ENCODE measurements at places on chromosomes 16 and 17. TPM values are rescaled to one million over a fixed set of nuclear protein-coding genes. Genes with fewer than 3 reads are reported as not detected.

DNA sequence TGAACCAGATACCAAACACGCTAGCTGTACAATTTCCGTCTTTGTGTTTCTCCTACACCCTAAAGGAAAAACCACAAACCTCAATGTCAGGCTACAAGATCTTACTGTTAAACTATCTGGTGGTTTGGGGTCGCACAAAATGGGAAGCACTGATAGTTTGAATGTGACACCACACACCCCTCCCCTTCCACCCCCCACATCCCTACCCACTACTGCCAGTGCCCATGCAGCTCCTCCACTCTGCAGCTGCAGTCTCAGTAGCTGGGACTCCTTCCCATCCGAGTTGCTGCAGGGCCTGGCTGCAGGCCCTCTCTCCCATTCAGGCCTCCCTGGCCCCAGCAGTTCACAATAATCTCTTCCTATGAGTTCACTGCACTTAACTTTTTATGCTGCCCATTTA lies 18.4 kb downstream of the TRAP1 start:
- no peak for DNase-seq
- no peak overlapping the region for H3K27ac ChIP-seq
- H3K4me3 ChIP-seq = no peak overlapping the region
- H3K4me1 ChIP-seq = no peaks in the 10 kb centered on the region
- H3K36me3 ChIP-seq = no peaks in the 10 kb centered on the region
- no peaks in the 10 kb centered on the region for H3K27me3 ChIP-seq

- no peak overlapping the region for H3K4me3 ChIP-seq
- no peaks in the 10 kb centered on the region for H3K27me3 ChIP-seq
- H3K36me3 ChIP-seq = no peaks in the 10 kb centered on the region
- H3K27ac ChIP-seq = no peak overlapping the region
- no peak for DNase-seq
- H3K4me1 ChIP-seq = no peaks in the 10 kb centered on the region
Measured at GRCh38 chr17:56121191-56122051, 31.9 kb upstream of the ANKFN1 start.

DNA sequence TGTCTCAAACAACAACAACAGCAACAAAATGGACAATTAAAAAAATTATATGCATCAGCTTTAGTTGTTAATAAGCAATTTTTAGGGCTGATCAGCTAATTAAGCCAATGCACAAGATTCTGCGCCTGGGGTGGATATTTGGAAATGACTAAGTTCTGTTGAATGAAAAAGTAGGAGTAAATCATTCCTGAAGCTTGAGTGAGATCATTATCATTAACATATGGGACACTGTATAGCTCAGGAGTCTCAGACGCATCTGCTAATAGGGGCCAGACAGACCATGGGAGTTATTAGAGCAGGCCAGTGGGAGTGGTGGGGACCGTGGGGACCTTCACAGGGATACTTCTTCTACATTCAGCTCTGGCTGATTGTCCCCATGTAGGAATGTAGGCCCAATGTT lies 22.8 kb downstream of the IRX5 start:
- H3K27me3 ChIP-seq = no peaks in the 10 kb centered on the region
- DNase-seq = no peak
- no peaks in the 10 kb centered on the region for H3K36me3 ChIP-seq
- no peak overlapping the region for H3K27ac ChIP-seq
- H3K4me3 ChIP-seq = no peak overlapping the region
- H3K4me1 ChIP-seq = no peaks in the 10 kb centered on the region

DNA sequence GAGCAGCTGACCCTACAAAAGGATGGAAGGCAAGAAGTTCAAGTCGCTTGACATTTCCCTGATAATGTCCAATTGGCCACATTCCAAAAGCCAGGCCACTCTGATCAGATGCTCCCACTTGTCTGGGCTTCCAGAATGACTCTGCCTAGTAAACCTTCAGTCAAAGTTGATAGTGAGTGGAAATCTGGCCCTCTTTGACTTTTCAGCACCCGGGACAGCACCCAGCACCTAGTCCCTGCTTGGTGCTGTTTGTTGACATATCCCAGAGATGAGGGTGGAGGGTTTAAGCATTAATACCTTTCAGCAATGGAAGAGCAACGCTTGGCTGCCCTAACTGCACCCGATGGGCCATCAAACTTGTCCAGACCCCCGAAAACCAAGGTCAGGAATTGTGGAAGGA lies 131.3 kb downstream of the AIPL1 start:
- H3K4me3 ChIP-seq = no peak overlapping the region
- H3K27me3 ChIP-seq = no peaks in the 10 kb centered on the region
- H3K27ac ChIP-seq = no peak overlapping the region
- no peak for DNase-seq
- H3K36me3 ChIP-seq = no peaks in the 10 kb centered on the region
- no peaks in the 10 kb centered on the region for H3K4me1 ChIP-seq

GRCh38 chr17:63151941-63152523 lies 186.0 kb downstream of the TANC2 start:
- H3K36me3 ChIP-seq = no peaks in the 10 kb centered on the region
- H3K4me3 ChIP-seq = no peak overlapping the region
- H3K4me1 ChIP-seq = no peaks in the 10 kb centered on the region
- H3K27me3 ChIP-seq = no peaks in the 10 kb centered on the region
- no peak overlapping the region for H3K27ac ChIP-seq

DNA sequence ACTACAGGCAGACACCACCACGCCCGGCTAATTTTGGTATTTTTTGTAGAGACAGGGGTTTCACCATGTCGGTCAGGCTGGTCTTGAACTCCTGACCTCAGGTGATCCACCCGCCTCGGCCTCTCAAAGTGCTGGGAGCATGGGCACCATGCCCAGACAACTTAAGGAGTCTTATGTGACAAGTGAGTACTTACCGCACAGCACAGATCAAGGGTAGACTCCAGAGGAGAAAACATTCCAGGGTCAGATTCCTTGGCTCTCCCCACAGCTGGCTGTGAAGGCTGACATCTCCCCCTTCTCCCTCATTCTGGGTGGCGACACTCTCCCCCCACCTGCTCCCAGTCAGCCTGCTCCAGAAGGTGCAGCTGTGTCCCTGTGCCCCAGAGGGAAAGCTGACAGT lies 10.6 kb downstream of the ZSCAN10 start:
- no peaks in the 10 kb centered on the region for H3K36me3 ChIP-seq
- no peak for DNase-seq
- H3K27me3 ChIP-seq = no peaks in the 10 kb centered on the region
- H3K4me3 ChIP-seq = no peak overlapping the region
- H3K27ac ChIP-seq = no peak overlapping the region

DNA sequence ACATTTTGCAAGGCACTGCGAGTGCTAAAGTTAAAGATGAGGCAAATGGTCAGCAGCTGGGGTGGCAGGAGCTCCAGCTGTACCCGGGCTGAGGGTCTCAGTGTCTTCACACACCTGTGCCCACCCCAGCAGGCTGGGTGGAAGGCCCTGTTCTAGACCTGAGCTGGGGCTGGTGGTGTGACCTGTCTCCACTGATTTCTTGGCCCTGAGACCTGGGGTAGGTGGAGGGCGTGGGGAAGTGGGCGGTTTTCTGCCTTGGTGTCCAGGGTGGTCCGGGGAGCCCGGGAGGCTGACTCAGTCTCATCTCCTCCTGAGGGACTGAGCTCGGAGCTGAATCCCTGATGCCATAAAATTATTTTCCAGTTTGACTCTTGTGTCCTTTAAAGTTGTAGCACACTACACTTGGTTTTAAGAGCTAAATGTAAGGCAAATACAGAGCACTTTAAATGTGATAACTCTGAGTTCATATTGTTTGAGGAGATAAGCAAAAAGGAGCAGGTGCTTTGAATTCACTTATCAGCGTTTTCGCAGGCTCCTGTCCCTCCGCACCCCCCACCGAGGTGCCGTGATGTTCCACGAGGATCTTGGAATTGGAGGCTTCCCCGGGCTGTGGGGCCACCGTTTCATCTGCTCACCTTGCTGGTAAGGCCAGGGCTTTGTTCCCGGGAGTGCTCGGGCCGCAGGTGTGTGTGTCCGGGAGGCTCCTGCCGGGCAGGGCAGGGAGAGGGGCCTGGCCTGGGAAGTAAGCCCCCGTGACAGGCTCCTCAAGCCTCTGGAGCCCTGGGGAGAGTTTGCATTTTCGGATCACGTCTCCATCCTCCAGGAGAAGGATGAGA lies 117.0 kb downstream of the AATF start:
- H3K36me3 ChIP-seq = no peaks in the 10 kb centered on the region
- H3K4me3 ChIP-seq = no peak overlapping the region
- H3K27me3 ChIP-seq = no peaks in the 10 kb centered on the region
- H3K4me1 ChIP-seq = no peaks in the 10 kb centered on the region

DNA sequence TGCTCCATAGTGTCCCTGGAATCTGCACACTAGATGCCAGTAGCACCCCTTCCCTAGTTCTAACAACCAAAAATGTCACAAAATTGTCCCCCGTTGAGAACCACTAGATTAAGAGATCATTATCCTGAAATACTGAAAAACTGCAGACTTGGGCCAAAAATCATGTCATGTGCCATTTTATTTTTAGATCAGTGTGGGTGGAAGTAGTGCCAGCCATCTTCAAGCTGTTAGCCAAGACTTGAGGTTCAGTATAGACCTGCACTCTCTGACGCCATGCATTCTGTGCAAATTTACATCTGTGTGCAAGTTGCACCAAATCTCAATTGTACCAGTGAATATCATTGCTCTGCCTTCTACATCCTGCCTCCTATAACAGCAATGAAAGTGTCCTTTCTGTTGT lies 31.5 kb upstream of the NOL11 start:
- H3K4me1 ChIP-seq = no peaks in the 10 kb centered on the region
- H3K27ac ChIP-seq = no peak overlapping the region
- no peak overlapping the region for H3K4me3 ChIP-seq
- H3K27me3 ChIP-seq = no peaks in the 10 kb centered on the region
- H3K36me3 ChIP-seq = peaks cover 8% of the 10 kb centered on the region
- no peak for DNase-seq

GRCh38 chr16:50539053-50539695 lies 9.0 kb upstream of the NKD1 start:
- no peak overlapping the region for H3K27ac ChIP-seq
- H3K27me3 ChIP-seq = no peaks in the 10 kb centered on the region
- DNase-seq = no peak
- H3K36me3 ChIP-seq = no peaks in the 10 kb centered on the region
- no peaks in the 10 kb centered on the region for H3K4me1 ChIP-seq
- no peak overlapping the region for H3K4me3 ChIP-seq

DNA sequence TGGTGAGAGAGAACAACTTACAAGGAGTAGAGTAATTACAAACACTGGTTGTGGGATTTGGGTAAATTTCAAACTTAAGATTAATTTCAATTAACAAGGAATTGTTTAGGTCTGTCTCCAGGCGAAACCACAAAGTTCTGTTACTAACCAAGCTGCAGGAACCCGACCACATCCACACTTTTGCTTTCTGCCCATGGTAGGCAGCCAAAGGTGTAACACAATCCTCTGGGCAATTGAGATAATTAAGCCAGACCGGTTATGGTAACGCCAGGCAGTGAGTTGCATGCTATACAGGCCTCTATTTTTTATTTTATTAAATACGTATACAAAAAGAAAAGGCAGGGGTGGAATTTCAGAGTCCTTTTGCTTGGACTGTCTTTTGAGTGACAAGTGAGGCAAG lies 12.0 kb downstream of the KCNJ2 start:
- H3K27ac ChIP-seq = no peak overlapping the region
- DNase-seq = no peak
- no peak overlapping the region for H3K4me3 ChIP-seq
- no peaks in the 10 kb centered on the region for H3K4me1 ChIP-seq

DNA sequence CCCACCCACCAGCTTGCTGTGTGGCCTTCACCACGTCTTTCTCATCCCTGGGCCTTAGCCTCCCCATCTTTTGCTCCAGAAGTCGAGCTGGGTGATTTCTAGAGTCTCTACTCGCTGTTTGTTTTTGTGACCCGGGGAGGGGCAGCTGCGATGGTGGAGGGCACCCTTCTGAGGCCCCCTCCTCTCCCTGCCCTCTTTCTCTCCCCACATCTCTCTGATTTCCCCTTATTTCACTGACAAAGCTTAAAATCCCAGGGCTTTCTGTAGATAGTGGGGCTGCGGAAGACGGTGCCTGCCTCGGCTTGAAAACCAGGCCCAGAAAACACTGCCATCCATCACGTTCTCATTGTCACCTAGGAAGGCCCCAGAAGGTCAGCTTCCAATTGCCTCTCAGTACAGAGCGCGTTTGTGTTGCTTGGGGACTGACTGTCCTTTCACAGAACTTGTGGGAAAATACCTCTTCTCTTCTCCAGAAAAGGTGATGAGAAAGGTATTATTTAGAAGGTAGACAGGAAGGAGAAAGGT lies 95.1 kb downstream of the NTN1 start:
- no peaks in the 10 kb centered on the region for H3K4me1 ChIP-seq
- H3K4me3 ChIP-seq = no peak overlapping the region
- no peaks in the 10 kb centered on the region for H3K27me3 ChIP-seq
- no peak overlapping the region for H3K27ac ChIP-seq
- H3K36me3 ChIP-seq = no peaks in the 10 kb centered on the region

DNA sequence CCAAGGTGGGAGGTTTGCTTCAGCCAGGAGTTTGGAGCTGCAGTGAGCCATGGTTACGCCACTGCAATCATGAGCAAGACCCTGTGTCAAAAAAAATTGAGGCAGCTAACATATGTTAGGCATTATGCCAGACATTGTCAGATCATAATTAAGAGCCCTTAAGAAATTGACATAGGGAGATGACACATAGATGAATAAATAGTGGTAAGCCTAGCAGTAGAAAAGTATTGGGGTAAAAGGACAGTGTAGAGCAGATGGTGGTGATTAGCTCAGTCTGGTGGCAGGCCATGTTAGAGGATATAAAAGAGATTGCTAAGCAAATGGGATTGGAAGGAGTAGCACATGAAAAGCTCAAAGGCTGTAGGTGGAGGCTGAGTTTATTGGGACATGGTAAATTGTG lies 22.6 kb downstream of the SRCAP start:
- peaks cover 60% of the 10 kb centered on the region for H3K36me3 ChIP-seq
- H3K4me1 ChIP-seq = no peaks in the 10 kb centered on the region
- no peak for DNase-seq
- H3K4me3 ChIP-seq = no peak overlapping the region
- H3K27me3 ChIP-seq = no peaks in the 10 kb centered on the region

GRCh38 chr16:61909074-61909473 lies 127.2 kb downstream of the CDH8 start:
- H3K4me1 ChIP-seq = no peaks in the 10 kb centered on the region
- no peak overlapping the region for H3K4me3 ChIP-seq
- no peaks in the 10 kb centered on the region for H3K36me3 ChIP-seq
- H3K27me3 ChIP-seq = no peaks in the 10 kb centered on the region
- no peak for DNase-seq
- no peak overlapping the region for H3K27ac ChIP-seq

GRCh38 chr17:76594690-76595089 lies 9.0 kb upstream of the ST6GALNAC2 start:
- no peaks in the 10 kb centered on the region for H3K27me3 ChIP-seq
- H3K4me3 ChIP-seq = no peak overlapping the region
- no peak overlapping the region for H3K27ac ChIP-seq
- DNase-seq = no peak

- no peak for DNase-seq
- peaks cover 13% of the 10 kb centered on the region for H3K4me1 ChIP-seq
- H3K36me3 ChIP-seq = peaks cover 7% of the 10 kb centered on the region
- H3K4me3 ChIP-seq = no peak overlapping the region
- H3K27me3 ChIP-seq = no peaks in the 10 kb centered on the region
Measured at GRCh38 chr16:50731130-50731988, 10.5 kb upstream of the CYLD start.

- no peak overlapping the region for H3K4me3 ChIP-seq
- peak; percentile 47 for DNase-seq
- no peaks in the 10 kb centered on the region for H3K27me3 ChIP-seq
- no peak overlapping the region for H3K27ac ChIP-seq
- peaks cover 7% of the 10 kb centered on the region for H3K4me1 ChIP-seq
- no peaks in the 10 kb centered on the region for H3K36me3 ChIP-seq
Measured at GRCh38 chr16:79261481-79261940, 339.0 kb downstream of the MAF start.

Gene BRIP1
- 1.5 TPM for total RNA-seq

Gene NPIPB2
- total RNA-seq = 16.0 TPM

Gene BTBD17
- not detected for total RNA-seq

Gene LRRC36
- total RNA-seq = not detected

Gene ZMYND15
- total RNA-seq = 0.41 TPM

Gene GJD3
- total RNA-seq = not detected

Gene MPV17L
- total RNA-seq = not detected

Gene ASGR1
- not detected for total RNA-seq

Gene POLR3K
- 19.9 TPM for total RNA-seq
